ENCODE measurements at places on chromosomes 2 and 18.

DNA sequence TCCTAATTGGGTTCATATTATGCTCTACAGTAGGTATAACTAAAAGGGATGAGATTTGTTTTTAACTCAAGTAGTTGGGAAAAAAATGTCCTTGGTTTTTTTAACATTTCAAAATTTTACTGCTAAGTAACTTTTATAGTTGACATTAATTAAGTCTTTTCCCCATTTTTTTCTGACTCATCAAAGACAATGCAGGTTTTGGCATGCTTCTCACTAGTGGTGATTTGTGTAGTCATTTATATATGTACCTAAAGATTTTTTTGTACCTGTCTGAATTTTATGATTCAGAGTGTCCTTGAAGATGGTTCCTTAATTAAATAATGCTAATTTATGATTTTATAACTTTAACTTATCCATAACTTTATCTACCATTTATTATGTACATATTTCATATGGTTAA, 882.3 kb upstream of the TMEFF2 start:
- no peak for DNase-seq

DNA sequence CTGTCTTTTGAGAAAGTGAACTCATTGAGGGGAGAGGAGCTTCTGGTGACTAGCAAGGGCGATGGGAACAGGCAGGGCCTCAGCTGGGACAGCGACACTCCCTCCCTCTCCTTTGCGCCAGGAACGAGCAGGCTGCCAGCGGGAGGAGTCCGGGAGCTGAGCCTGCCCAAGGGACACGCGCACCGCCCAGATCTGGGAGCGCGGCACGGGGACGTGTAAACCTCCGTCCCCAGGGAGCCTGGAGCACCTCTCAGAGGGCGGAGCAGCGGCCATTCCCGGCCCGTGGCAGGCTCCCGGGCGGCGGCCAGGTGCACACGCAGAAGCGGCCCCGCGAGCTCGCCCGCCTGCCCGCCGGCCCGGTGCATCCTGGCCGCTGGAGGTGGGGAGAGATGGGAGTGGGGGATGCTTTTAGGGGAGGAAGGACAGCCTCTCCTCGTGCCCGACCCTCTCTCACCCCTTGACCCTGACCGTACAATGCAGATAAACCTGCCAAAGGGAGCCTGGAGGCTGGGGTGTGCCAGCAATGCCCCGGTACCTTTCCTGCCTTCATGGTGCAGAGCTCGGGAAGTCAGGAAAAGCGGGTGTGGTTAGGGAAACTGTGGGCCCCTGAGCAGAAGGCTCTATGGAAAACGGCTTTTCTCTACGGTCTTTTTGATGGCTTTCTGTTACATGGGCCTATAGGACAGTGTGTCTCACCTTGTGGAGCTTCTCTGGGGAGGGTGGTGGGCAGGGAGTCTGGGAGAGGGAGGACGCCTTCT, 2.2 kb downstream of the AQP4 start:
- DNase-seq: no peak

DNA sequence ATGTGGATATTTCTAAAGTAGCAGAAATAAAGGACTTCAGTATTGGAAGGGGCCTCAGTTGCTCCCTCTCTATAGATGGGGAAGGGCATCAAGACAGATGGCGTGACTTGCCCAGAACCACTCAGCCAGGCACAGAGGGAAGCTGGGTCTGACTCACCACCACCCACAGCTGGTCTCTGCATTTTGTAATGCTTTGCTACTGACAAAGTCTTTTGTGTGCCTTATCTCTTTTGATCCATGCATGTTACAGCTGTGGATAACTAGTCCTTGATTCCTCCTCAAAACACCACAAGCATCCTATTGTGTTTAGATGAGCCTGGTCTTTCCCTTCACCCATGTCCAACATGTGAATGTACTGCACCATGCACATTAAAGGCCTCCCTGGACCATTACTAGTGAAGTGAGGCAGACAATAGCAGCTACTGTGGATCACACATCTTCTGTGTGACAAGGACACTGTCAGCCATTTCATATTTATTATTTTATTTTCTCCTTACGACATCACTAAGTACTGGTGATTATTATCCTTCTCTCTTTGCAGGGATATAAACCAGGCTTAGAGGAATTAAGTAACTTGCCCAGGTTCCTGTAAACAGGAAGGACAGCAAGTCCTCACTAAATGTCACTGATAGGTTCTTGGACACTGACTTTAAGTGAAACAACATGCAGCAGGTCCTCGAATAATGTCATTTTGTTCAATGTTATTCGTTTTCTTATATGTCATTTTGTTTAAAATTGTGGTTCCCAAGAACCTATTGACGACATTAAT, 29.6 kb upstream of the IL37 start:
- DNase-seq: peak; percentile 49

- no peak for DNase-seq
These were observed 14.2 kb downstream of the INO80D start for GRCh38 chr2:206071807-206072206.

DNA sequence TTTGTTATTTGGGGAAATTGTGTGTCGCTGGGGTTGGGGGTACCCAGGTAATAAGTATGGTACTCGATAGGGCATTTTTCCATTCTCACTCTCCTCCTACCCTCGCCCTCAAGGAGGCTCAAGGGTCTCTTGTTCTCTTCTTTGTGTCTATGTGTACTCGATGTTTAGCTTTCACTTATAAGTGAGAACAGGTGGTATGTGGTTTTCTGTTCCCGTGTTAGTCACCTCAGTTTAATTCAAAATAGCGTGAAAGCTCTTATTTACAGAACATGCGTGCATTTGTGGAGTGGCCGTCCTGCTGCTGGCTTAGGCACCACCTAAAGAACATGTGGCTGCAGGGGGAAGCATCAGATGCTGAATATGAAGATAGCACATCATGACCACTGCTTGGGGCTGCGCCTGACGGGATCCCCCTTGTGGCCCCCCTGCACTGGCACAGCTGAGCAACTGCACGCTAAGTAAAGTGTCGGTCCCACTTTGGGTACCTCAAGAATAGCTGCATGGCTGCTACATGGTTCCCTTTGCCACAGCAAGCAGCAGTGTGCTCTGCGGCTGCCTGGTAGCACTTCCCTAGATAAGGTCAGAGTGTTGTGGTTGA, 569.0 kb downstream of the DCDC2C start:
- no peak for DNase-seq

GRCh38 chr2:127884436-127884835, 1.3 kb downstream of the AMMECR1L start:
- DNase-seq: no peak

GRCh38 chr2:97660044-97660774, 3.6 kb downstream of the ACTR1B start:
- DNase-seq: no peak

GRCh38 chr18:49572611-49573345, 10.9 kb downstream of the LIPG start:
- no peak for DNase-seq

DNA sequence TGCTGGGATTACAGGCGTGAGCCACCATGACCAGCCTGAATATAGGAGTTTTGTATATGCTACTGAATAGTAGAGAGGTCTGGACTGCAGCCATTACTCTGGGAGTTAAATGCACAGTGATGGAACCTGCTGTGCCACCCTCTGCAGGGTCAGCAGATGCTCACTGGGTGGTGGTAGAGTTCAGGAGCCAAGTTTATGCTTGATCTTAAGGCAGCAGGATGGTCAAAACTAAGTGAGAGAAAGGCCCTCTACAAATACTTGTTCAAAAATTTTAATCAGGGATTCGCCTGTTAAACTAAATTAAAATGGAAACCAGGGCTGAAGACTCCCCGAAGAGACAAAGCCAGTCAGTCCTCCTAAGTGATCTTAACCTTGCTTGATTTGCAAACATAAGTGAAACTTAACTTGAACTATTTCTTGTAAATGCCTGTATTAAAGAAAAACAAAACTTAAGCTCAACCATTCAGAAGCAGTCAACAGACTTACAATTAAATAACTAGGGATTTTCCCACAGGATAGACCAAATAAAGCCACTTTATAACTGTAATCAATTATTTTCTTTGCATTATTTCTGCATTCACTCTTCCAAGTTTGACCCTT, 4.2 kb upstream of the WDFY1 start:
- DNase-seq: no peak

- DNase-seq: no peak
These were observed 83.8 kb downstream of the ADAM23 start for GRCh38 chr2:206527153-206527552.

- no peak for DNase-seq
These were observed 60.8 kb downstream of the GPR39 start for GRCh38 chr2:132477436-132477835.

GRCh38 chr2:16055848-16056580, 115.7 kb downstream of the MYCN start:
- no peak for DNase-seq

DNA sequence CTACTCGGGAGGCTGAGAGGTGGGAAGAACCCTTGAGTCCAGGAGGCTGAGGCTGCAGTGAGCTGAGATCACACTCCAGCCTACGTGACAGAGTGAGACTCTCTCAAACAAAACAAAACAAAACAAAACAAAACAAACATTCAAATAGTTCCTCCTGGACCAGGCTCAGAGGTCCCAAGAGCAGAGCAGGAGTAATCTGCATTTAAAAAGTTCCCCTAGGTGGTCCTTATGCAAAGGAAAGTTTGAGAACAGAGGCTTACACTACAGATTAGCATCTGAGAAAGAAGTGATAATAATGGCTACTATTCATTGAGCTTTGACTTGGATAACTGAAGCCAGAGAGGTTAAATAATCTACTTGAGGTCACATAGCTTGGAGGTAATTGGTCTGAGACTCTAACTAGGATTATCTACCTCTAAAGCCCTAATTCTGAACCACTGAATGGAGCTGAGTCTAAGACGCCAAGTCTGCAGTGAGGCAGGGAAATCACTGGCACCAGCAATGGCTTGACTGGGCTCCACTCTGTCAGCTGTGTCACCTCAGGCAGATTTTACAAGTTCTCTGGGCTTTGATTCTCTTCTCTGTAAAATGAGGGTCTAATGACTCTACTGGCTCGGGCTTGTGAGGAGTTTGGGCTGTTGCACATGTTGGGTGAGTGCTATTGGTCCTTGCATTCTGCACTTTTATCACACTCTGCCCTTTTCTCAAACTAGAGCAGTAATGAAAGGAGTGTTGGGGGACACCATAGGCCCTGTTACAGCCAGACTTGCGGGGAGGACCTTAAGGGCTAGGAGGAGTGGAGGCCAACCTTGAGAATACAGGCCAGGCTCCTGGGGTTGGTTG, 29.2 kb upstream of the DLX2 start:
- DNase-seq: no peak

GRCh38 chr2:127662937-127663565, 12.3 kb downstream of the LIMS2 start:
- DNase-seq: no peak

- no peak for DNase-seq
These were observed 5.4 kb upstream of the GPBAR1 start for GRCh38 chr2:218255446-218255845.

GRCh38 chr2:219049282-219049681, 8.0 kb upstream of the CFAP65 start:
- no peak for DNase-seq

GRCh38 chr2:43159797-43160196, 66.6 kb downstream of the ZFP36L2 start:
- DNase-seq: peak; percentile 45
